Fibroblast of skin of right biceps (primary cell): ENCODE measurements at places on chromosomes 11 and 22.

DNA sequence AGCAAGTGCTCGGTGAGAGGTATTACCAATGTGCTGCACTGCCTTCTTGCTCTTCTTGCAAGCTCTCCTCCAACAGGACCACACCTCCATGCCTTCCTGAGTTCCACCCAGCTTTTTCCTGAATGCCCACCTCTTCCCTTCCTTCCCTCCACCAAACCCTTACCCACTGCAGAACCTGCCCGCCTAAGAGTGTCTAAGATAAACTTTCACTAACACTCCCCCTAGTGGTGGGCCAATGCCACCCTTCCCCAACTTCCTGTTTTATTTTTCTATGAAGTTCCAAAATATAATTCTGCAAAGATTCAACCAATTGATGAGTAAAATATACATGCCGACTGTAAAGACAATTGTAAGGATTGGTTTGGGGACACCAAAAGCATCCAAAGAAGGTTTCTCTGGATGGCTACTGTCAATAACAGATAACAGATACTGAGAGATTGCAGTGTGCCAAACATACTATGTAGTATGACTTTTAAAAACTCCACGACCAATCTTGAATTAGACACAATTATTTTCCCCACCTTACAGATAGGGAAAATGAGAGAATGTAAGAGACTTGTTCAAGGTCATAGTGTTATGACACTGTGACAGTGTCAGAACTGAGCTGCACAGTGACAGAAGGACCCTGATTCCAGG is 38.6 kb upstream of the BMAL1 start:
- DNase-seq = peak; percentile 55

DNA sequence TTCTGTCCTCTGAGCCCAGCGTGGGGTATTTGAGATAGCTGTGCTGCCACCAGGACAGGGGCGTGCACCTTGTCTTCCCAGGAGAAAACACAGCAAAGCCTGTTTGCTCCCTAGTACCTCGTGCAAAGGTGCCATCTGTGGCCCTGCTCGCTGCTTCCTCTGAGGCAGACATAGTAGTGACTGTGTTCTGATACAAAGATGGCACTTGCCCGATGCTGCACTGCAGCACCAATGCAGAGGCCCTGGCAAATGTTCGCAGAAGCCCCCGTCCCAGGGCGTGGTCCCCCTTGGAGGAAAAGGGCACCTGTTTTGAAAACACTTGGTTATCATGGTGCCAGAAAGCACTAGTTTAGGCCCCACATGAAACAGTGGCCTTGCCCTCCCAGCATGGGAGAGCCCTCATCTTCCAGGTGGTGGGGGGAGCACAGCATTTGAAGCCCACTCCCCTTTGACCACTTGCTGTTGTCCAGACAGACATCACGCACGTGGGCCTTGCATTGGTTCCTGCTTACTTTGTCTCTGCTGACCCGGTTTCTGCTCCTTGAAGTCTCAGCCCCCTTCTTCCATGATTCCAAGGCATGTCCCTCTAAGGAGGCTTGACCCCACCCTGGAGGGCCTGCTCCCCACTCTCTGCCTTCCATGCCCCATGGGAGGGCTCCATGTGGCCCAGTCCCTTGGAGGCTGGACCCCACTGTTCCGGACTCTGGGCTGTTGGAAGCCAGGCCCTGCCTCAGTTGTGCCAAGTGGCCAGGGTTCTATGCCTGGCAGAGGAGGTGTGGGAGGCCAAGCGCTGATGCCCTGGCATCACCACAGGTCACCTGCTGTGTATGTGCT is 109.4 kb downstream of the KCNQ1OT1 start:
- DNase-seq = no peak

DNA sequence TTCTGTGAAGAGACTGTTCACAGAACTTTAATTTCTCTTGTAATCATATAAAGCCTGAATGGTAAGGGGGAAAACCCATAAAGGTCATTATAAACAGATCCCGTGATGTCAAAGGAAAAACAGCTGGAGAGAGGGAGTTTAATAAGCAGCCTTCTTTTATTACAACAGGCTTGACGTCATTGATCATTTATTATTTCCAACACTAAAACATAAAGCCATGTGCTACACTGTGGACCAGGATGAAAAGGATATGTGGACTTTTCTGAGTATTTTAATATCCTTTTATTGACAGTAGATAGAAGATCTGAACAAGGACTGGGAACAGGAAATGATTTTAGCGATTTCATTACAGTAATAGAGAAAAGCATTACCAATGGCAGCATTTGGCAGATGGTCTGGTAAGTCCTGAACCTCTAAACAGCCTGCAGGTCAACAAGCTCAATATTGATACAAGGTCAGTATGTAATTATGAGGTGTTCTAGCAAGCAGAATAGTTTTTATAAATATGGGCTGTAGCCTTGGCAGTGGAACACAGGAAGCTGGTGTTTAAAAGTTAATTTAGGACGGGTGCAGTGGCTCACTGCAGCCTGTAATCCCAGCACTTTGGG is 25.1 kb upstream of the TPH1 start:
- no peak for DNase-seq

- DNase-seq = no peak
These were observed 10.9 kb upstream of the ADA2 start for GRCh38 chr22:17229991-17230630.

DNA sequence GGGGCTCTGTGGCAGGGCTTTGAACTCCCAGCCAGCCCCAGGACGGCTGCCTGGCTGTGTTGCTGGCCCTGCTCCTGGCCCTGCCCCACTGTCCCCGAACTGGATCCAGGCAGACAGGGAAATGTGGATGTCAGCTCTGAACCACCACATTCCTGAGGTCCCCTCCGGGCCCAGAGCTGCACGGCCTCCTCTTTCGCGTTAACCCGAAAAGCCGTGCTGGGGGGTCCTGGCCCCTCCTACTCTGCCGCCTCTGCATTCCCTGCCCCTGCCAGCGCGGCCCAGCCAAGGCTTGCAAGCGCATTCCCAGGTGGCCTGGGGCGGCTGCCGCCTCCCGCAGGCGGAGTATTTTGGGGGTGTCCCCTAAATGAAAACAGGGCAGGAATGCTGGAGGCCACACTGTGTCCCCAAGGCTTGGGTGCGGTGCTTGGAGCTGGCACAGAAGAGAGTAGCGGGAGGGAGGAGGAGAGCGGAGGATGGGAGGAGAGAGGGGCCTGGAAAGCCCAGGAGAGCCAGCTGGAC is 5.4 kb downstream of the LINC01488 start:
- peak; percentile 33 for DNase-seq

- no peak for DNase-seq
These were observed 9.5 kb upstream of the RFPL3 start for GRCh38 chr22:32348031-32348611.

- DNase-seq = no peak
These were observed 11.0 kb downstream of the GATD1 start for GRCh38 chr11:766106-766935.

GRCh38 chr11:125663910-125664309 is 16.7 kb downstream of the ACRV1 start:
- no peak for DNase-seq

DNA sequence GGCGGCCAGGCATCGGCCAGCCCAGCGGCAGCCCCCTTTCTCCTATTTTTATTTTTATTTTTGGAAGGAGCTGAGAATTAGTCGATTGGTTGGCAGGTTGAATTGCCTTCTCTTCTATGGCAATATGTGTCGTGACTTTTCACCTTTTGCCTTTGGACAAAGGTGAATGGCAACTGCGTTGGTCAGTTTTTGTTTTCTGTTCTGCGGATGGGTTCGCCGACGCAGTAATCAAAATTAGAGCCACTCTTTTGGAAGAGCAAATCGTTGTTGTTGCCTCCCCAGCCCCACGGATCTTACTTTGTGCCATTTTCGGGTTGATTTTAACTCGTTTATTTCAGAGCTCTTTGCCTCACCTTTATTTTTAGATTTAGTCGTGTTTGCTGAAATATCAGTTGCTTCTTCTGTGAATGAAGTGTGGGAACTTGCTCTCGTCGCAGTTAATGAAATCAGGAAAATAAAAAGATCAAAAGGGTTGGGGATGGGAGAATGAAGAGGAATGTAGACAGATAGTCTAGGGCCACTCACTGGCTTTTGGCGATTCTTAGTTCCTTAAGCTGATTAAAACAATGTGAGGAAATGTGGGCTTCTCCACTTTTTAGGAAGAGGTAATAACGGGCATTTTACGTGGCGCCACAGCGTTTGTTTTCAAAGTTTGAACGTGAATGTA is 1.6 kb downstream of the CECR2 start:
- no peak for DNase-seq

DNA sequence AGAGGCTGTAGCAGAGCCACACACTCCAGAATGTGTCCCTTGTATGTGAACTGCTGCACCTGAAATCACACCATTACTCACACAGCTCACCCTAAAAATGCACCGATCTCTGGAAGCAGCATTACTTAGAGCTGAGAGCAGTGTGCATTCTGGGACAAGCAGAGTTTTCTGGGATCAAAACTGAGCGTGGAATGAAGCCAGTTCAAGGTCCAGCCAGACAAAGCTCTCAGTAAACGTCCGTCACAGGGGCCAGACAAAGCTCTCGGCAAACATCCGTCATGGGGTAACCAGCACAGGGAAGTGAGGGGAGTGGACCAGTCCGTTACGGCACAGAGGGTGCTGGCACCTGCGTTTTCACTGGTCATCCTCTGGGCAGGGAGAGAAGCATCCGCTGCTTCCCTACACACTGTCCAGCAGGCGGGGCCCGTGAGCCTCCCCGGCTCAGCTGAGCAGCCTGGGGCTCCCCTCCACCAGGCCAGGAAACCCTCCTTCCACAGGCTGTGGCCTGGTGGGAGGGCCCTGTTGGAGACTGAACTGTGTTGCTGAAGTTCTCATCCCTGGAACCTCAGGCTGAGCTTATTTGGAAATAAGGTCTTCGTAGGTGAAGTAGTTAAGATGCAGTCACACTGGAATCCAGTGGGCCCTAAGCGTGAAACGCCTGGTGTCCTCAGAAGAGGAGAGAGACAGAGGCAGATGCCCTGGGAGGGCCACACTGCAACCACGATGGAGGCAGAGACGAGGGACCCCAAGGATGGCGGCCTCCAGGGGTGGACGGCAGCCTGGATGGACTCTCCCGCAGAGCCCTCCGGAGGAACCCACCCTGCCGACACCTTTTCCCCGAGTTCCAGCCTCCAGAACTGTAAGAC is 883.9 kb downstream of the BRD1 start:
- DNase-seq = no peak

DNA sequence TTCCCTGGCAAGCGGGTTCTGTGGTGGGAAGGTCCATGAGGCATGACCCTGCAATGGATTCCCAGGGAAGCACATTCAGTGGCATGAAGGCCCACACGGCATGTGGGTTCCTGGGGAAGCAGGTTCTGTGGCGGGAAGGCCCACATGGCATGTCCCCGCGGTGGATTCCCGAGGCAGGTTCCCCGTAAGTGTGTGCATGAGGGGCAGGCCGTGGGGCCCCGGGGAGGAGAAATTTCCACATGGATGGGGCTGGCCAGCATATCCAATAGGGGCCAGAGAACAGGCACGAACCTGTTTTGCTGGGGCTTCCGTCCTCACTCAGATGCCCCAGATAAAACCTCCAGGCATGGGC is 83.7 kb downstream of the PHF21B start:
- DNase-seq = no peak

- peak; percentile 68 for DNase-seq
These were observed 4.5 kb downstream of the MYEOV start for GRCh38 chr11:69298267-69299022.

GRCh38 chr11:115670538-115671205 is 166.5 kb upstream of the CADM1 start:
- no peak for DNase-seq

DNA sequence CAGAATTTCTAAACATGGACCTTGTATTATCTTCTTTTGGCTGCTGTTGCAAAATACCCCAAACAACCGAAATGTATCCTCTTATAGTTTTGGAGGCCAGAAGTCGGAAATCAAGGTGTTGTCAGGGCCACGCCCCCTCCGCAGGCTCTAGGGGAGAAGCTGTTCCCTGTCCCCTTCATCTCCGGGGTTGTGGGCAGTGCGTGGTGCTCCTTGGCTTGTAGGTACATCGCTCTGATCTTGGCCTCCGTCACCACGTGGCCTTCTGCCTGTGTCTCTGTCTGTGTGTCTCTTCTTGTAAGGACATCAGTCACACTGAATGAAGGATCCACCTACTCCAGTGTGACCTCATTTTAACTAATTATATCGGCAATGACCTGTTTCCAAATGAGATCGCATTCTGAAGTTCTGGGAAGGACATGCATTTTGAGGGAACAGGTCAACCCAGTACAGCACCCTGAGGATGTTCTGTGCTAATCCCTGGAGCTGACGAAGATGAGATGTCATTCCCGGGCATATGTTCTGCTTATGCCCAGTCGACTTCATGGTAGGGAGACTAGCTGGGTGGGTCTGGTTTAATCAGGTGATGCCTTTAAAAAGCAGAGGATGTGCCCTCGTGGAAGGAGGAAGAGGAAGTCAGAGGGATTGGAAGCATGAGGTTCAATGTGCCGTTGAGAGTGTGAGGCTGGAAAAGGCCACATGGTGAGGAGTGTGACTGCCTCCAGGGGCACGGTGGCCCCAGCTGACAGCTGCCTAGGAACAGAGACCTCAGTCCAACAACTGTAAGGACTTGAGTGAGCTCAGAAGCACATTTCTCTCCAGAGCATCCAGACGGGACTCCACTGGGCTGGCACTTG is 531.1 kb downstream of the TBC1D22A start:
- no peak for DNase-seq

DNA sequence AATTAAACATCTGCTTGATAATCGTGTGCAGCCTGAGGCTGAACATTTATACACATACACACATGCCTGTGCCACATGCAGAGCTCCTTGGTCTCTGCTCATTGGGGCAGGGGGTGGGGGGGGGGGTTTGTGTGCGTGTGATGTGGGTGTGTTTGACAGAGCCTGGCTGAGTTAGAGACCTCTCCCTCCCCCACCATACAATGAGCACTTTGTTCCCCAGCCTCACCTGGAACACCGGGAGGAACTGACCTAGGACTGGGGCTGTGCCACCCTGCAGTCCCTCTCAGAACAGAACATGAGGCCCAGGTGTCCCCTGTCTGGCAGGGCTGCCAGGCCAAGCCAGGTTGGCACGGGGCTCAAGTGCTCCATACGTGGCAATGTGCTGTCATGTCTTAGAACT is 96.6 kb downstream of the TP53I11 start:
- DNase-seq = no peak

DNA sequence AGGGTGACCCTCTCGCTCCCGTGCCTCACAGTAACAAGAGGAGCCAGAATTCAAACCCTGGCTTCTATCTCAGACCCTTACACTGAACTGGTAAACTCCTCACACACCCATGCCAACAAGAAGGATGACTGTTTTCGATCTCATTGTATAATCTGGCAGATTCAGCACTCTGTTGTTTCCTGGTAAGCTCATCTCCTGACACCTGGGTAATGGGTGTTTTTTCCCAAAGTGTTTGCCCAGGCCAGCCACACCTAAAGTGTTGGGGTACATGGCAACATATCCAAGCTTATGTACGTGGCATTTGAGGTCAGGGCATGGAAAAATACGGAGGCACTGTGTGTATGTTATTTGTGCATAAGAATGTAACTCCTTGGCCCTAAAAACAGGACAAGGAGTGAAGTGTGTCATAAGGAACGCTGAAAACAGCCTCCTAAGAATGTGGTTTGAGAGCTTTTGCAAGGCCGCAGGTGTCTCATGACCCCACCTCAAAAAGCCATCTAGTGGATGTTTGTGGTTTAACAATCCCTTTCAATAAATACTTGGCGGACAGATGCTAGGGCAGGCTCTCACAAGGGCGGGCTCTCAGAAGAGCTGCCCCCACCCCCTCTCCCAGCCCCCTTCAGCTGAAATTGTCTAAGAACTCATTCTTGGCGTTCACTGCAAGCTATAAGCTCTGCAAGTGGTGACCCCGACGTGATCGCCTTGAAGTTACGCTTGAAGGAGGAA is at the start of gene MS4A15:
Gene MS4A15 (plus strand): TSS at position 561 of the 726 bp plus-strand sequence. CDS start 6,867 bp downstream, outside the sequence.
- peak; percentile 3 for DNase-seq
